ENCODE measurements at places on chromosomes 11 and 22.

DNA sequence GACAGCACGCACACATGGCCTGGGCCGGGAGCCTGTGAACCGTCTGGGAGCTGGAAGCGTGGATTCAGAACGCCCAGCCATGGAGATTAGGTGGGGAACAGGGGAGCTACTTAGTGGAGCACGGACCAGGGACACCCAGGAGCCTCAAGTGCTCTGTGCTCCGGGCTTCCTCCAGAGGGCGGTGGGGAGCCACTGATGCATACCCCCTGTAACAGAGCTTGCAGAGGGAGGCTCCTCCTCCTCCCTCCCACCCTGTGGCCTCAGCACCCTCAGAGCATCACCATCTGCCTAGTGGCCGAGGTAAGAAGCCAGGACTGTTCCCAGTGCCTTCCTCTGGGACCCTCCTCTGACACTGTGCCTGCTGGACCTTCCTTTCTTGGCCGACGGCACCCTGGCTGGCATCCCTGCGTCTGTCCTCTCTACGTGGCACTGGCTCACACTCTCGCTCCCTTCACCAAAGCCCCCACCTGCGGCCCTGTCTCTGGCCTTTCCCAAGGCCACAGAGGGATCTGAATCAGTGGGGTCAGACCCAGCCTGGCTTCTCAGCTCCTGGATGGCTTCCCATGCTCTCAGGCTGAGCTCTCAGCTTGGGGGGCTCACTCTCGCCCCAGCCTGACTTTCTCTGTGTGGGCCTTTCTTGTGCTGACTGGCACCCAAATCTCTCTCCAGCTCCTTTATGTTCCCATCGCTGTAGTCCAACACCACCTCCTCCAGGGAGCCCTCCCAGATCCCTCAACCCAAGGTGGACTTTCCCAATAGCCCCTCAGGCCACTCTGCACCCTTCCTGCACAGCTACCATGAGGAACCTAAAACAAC, 780.9 kb downstream of the BRD1 start:
- DNase-seq, result peak; percentile 34

GRCh38 chr11:112734207-112734606, 227.0 kb upstream of the NCAM1 start:
- DNase-seq, result peak; percentile 66

- DNase-seq, result no peak
Measured at GRCh38 chr11:1504138-1504537, 17.6 kb upstream of the MOB2 start.

- no peak for DNase-seq
Measured at GRCh38 chr11:57545883-57546282, 8.5 kb downstream of the SMTNL1 start.

DNA sequence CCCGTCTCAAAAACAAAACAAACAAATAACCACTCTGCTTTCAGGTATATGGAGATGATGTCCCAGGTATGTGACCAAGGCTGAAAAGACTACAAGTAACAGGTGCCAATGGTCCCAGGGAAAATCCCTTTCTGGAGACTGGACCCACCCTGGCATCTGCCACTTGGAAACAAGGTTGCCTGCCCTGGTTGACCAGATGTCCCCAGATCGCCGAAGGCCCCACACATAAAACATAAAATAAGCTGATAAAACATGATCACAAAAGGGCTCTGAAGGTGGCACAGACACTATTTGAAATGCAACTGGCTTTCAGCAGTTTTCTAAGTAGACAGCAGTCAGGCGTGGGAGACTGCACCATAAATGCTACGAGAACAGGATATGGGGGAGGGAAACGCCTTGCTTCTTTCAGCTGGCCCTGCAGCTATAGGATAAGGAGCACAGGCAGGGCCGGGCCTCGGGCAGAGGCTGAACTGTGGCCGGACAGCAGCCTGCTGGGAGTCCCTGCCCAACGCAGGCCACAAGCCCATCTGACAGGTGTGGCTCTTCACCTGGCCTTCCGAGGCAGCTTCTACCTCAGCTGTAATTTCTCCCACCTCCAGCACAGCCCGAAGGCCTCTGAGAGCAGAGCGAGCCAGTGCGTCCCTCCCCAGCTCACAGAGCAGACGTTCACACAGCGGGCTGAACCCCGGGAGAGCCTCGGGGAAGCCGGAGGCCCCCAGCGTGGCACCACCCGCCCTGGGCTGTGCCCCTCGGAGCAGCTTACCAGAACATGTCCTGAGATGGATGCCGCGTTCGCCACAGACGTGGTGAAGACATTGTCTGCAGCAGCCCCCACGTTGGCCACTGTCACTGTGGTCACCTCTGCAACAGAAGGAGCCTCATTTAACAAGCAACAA, 4.0 kb downstream of the DEAF1 start:
- DNase-seq, result no peak

GRCh38 chr11:29996016-29996415, 20.8 kb downstream of the KCNA4 start:
- no peak for DNase-seq

DNA sequence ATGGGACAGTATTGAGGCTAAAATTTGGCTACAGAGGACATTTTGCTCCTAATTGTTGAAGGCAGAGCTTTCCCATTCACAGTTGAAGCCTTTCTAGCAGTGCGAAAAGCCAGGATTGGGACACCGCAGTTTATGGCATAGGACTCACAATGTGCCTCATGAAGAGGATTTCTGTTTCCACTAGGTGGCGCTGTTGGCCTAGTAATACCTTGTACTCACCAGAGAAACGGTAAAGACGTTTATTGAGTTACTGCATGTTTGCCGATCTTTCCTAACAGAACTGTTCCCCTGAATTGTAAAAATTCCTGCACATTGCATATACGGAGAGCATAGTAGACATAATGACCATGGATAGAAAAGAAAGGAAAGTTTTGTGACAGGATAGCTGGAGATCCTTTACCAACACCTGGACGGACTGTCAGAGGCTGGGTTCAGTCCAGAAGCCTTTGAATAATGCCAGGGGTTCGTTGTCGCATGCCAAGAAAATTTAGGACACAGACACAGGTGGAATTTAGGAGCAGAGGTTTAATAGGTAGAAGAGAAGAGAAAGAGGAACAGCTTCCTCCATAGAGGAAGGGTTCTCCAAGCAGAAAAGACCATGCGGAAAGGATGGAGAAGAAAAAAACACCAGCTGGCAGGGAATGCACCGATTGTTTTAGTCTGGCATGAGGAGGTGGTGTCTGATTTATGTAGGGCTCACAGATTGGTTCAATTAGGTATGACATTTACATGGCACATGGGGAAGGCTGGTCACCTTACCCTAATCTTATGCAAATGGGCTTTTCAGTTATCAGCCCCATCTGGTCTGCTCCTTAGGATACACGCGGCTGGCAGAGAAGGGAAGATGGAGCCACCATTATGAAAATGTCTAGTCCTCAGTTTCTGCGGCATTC, 10.8 kb upstream of the OR51D1 start:
- DNase-seq, result peak; percentile 61

DNA sequence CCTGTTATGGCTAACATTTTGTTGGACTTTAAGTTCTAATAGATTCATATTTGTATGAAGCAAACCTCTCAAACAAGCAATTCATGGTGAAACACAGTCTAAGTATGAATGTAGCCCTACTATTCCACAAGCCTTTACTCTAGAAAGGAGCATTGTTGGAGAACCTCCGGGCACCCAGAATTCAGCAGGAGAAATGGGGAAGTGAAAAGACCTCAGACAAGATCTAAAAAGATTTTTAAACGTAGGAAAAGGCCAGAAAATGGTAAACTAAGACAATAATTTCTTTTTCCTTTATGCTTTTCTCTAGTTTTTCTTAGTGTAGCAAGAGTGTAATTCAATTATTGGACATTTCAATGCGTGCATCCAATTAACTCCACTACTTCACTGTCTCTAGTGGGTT, 426.4 kb downstream of the INSC start:
- DNase-seq, result no peak

DNA sequence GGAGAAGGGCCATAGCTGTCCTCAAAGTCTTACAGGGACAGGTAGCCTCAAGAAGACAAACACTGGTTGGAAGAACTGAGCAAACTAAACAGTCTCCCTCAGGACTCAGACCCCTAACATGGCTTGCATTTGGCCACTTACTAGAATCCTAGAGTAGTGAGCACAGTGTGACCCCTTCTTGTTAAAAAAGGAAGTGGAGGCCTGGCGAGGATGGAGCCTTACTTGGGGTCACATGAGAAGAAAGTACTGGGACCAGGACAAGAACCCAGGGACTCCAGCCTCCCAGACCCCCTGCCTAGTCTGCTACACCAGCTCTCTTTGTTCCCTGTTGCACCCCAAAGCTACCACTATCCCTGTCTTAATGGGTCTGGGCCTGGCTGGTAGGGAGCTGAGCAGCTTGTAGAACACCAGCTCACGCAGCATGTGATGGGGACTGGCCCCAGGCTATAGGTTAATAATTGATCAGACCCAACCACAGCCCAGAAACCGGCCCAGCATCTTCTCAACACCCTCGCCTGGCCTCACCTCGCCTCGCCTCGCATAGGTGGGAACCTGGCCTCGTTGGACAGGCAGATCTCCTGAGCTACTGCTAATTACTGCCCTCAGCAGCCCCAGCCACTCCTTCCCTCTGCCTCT, 17.6 kb downstream of the DGAT2 start:
- DNase-seq, result no peak

- peak; percentile 72 for DNase-seq
Measured at GRCh38 chr11:133560472-133560855, 28.2 kb upstream of the OPCML start.

DNA sequence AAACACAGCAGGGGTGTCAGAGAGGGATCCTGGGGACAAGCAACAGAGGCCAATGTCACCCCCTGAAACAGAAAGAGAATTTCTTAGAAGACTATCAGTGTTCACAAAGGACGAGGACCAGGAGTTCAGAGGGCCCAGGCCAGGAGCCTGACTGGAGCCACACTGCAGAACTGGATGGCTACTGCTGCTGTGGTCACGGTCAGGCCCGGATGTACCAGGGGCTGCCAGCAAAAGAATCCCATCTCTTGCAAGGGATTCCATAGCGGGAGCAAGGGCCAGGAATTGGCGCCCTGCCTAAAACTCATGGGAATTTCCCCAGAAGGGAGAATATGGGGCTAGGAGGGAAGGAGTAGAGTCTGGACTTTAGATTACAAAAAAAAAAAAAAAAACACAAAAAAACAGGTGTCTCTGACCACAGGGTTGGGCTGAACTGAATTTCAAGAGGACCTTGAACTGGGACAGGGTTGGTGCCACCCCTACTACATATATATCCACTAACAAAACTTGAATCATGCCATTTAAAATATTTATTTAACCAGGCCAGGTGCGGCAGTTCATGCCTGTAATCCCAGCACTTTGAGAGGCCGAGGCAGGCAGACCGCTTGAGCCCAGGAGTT, 15.7 kb upstream of the KCTD14 start:
- peak; percentile 43 for DNase-seq

GRCh38 chr11:77704029-77704428, 66.4 kb upstream of the CLNS1A start:
- DNase-seq, result no peak

GRCh38 chr11:110356762-110357671, 60.6 kb upstream of the RDX start:
- DNase-seq, result no peak

- DNase-seq, result no peak
Measured at GRCh38 chr11:66330931-66331330, 5.3 kb downstream of the RIN1 start.

DNA sequence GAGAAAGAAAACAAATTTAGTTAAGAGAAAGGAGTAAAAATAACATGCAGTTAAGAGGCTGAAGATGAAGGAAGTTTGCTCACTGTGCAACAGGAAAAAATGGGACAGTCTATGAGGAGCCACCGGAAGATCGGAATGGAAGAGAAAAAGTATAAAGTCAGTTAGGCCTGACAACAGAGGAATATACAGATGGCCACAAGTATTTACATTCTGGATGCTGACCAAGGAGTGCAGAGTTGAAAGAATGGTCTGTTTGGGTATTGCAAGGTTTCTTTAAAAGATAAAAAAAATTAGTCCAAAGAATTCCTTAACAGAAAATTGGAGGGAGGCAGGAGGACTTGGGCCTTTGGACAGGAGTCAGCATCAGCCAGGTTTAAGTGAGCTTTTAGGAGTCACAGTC, 37.5 kb downstream of the RBFOX2 start:
- DNase-seq, result no peak

DNA sequence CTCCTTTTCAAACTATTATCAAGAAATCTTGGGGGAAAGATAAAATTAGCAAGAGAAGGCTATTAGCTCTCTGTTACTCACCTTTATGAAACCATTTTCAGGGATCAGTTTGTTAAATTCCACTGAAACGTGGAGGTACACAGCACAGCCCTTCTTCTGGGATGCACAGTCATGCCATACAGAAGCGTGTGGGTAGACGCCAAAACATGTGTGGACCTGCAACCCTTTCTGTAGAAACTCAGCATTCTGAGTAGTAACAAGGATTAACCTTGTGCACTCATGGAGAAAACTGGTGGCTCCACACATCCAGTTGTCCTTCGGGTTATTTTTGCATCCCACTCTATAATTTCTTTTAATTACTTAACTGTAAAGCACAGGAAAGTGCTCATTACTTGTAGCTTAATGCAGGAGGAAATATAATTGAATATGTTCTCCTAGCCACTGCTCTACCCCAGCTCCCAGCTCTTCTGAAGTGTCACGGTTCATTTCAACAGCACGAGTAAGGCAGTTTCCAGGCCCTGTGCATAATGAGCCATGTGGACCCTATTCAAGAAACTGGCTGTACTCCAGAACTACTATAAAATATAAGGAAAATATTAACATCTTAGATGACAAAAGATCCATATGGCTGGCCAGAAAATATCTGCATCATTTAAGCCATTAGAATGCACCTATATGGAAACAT, 26.1 kb downstream of the BDNF start:
- DNase-seq, result peak; percentile 15

DNA sequence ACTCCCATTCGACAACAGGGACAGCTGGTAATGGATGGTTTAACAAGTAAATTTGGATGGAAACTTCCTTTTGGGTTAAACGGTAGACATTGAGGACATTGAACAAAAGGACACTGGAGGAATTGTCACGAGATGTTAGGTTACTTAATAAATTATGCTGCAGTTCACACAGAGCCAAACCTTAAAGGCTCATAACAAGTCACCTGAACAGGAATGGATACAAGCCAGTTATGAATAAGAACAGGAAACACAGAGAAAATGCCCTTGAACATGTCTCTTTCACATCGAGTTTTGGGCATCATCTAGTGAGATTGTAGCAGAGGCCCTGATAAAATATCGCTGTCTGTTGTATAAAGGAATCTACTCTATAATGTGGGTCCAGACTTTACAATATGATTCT, 65.6 kb downstream of the CD44 start:
- no peak for DNase-seq

GRCh38 chr11:65919573-65920371, 546 bp downstream of the DRAP1 start:
- no peak for DNase-seq

Data from muscle of leg (tissue), 16 donors.